ENCODE measurements at places on chromosomes 6 and 20.

DNA sequence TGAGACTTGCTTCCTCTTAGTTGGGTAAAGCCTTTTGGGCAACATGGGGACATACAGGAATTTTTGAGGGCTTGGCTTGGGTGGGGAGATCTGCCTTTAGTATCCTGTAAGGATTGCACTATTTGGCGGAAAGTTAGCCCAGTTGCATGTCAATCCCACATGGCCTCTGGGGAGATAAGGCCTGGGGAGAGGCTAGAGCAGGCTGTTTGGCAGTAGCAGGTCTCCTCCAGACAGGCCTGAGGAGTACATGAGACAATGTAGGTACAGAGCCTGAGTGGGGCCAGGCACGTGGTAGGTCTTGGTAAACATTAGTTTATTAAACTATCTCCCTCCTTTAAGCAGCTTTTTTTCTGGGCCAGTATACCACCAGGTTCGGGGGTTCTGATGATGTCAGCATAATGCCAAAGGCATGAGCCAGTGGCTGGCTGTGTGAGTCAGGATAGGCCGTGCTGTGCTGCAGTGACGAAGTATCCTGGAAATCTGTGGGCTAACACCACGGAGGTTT lies 147.9 kb downstream of the VEGFA start:
- DNase-seq = no peak

GRCh38 chr6:41894366-41895299 lies 542 bp downstream of the USP49 start:
- DNase-seq = no peak

DNA sequence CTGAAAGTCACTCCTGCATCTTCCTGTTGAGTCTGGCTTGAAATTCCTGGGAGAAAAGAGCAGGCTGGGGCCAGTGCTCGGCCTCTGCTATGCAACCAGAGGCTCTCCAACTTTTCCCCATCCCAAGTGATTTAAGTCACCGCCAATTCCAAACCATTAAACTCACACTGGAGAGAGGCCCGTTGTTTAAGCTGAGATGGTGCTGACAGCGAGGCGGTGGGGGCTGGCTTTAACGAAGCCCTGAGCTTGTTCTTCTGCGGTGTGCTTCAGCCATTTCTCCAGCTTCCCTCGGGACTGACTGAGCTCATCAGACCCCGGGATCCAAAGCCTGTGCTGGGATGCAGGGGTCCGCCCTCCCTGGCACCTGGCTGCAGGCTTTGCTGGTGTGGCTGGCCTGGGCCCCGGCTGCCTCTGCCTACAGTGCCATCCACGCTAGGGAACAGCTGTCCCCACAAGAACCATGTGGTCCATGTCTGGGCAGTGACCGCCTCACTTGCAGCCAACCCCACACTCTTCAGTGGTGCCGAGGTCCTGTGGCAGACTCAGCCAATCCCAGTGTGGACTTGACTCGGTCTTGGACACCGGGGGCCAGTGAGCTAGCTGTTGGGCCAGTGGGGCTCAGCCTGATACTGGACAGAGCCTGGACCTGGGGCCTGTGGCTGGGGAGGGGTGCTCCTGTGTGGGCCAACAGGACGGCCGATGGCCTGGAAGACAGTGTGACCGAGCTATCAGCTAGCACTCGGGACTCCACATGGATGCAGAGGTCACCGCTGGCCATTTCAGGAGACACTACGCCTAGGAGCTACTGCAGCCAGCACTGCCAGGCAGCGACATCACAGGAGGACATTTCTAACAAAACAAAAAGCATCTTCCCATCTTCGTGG lies 21.2 kb downstream of the RAMACL start:
- DNase-seq = peak; percentile 48

- no peak for DNase-seq
Observed at GRCh38 chr6:87483929-87484328, 11.2 kb downstream of the SLC35A1 start.

- DNase-seq = no peak
Observed at GRCh38 chr6:37826188-37826587, 6.7 kb downstream of the ZFAND3 start.

GRCh38 chr6:6221787-6222535 lies 98.5 kb downstream of the F13A1 start:
- no peak for DNase-seq

- DNase-seq = no peak
Observed at GRCh38 chr6:137389150-137389704, 105.0 kb downstream of the OLIG3 start.

DNA sequence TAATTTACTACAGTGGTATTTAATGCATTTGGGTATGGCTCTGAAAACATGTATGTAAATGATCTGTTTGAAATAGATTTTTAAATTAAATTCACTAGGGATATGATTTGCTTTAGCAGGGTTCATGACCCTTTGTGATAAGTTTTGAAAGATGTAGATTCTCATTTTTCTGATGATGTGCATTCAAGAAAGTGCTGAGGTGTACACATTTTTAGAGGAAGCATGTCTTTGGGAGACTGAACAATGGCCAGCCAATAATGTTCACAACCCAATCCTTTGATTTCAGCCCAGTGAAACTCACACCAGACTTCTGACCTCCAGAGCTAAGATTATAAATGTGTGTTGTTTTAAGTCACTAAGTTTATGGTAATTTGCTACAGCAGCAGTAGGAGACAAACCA lies 71.1 kb downstream of the TMEM244 start:
- no peak for DNase-seq

- no peak for DNase-seq
Observed at GRCh38 chr6:163133017-163133416, 281.5 kb upstream of the QKI start.

DNA sequence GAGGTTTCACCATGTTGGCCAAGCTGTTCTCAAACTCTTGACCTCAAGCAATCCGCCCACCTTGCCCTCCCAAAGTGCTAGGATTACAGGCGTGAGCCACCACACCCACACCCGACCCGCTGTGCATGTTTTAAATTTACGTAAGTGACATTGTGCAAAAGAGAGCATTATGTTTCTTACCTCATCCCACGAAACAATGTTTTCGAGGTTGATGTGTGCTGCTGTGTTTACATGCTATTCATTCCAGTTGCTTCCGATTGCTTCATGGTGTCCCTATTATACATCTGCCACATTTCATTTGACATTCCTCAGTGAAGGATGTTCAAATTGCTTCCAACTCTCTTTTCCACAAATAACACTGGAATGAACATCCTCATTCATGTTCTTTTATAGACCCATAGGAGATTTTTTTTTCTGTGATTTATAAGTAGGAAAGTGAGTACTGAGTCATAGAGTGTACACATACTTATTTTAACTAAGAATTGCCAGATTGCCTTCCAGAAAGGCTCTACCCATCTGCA lies 403.9 kb upstream of the JARID2 start:
- peak; percentile 84 for DNase-seq

DNA sequence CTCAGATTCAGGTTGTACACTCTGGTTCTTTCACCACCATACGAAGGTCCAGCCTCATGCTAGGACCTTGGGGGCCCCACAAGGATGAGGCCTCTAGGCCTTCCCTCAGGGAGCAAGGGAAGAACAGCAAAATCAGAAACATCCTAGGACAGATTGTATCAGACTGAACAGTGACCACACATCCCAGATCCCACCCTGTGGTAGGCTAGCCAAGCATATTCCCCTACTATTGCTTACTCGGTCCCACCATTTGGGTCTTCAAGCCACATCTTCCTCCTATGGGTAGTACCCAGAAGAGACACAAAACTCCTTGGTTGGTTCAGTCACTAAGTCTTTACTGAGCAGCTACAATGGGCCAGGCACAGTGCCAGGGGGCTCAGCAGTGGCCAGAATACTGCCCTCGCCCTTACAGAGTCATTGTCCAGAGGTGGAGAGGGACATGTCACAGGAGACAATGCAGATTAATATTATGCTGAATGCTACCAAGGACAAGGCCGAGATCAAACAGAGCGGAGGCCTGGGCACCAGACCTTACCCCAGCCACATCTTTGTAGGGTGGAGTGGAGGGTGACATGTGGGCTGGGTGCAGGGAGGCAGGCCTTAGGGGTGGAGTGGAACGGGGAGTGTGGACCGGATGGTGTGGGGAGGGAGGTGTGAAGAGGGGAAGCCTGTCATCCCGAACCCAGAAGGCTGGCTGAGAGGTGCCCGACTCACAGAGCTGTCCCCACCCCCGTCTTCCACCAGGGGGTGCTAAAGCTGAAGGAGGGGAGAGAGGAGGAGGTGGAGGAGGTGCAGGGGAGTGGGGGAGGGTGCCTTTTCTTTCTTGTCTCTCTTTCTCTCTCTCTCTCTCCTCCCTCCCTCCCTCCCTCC lies 6.8 kb upstream of the MAPK13 start:
- DNase-seq = peak; percentile 77
